ENCODE measurements at places on chromosomes 16 and 17. TPM values are rescaled to one million over a fixed set of nuclear protein-coding genes. Genes with fewer than 3 reads are reported as not detected.
A peak's percentile ranks its signal among the peaks of the same experiment; 100 is the strongest.

DNA sequence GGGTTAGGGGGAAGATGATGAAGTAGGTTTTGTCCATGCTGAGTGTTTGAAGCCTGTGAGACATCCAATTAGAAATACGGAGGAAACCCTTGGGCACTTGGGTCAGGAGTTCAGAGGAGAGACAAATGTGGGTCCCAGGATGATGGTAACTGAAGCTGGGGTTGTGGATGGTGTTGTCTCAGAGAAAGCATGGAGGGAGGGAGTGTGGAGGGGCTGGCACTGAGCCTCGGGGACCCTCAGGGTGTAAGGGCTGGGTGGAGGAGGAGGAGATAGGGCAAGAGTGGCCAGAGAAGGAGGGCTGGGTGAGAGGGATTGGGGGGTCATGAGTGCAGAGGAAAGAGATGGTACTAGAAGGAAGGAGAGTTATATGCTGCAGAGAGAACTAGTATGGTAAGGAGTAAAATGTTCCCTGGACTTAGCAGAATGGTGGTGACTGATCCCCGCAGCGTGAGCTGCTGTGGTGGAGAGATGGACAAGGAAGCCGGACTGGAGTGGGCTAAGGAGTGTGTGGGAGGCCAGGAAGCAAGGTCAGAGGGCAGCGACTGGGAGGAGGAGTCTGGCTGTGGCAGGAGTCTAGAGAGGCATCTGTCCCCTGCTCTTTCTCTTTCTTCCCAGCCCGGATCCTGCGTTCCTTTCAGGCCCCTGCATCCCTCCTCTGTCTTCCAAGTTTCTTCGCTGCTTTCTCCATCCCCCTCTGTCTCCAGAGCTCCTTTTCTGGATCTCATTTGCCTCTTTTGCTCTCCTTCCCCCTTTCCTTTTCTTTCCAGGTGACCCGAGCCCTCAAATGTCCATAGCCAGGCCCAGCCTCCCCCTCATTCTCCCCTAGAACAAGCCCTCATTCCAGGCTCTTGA is 3.9 kb upstream of the COL1A1 start:
- no peak for DNase-seq

DNA sequence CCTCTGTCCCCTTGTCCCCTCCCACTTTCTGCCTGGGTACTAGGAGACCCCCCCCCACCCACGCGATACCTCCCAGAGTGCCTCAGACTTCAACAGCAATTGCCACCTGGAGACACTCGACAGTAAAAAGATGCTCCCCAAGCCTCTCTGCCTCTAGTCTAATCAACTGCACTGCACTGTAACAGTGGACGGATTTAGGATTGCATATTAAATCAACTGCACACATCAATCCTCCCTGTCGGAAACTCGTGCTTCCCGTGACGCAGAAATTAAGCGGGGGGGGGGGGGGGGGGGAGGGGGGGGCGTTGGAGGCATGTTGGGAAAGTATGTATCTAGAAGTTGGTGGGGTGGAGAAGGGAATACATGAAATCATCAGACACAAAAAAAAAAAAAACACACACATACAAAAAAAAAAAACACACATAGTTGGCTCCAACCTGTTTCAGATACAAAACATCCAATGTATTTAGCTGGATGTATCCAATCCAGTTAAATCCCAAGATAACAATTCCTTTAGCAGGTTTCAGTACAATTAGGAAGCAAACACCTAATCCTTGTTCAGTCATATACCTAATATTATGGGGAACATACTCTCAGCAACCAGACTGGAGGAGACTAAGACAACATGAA is 29.7 kb downstream of the FAM222B start:
- peak; percentile 46 for DNase-seq

Gene CACNB1
- 2.3 TPM for total RNA-seq

DNA sequence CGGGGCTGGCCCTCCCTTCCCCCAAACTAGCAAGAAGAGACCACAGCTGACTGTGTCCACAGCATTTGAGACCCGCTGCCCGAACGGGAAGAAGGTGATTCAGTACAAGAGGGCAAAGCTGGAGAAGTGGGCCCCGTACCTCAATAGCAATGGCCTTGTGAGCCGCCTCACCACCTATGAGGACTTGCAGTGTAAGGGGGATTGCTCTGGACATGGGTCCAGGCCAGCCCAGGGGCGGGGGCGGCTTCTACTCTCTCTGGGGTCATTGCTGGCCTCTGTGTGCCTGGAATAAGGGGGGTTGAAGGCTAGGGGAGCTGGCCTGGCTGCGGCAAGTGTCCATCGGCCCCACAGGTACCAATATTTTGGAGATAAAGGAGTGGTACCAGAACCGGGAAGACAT is 12.9 kb upstream of the KATNB1 start:
- no peak for DNase-seq

Gene ZDHHC1
- 4.0 TPM for total RNA-seq

Gene MSRB1
- total RNA-seq, result 11.1 TPM

Gene TPPP3
- total RNA-seq, result 0.18 TPM

Gene PPP1R1B
- not detected for total RNA-seq
